ENCODE measurements at places on chromosomes 2 and 18.

GRCh38 chr2:107414376-107414775 is 412.3 kb upstream of the RGPD4 start:
- no peak for DNase-seq

DNA sequence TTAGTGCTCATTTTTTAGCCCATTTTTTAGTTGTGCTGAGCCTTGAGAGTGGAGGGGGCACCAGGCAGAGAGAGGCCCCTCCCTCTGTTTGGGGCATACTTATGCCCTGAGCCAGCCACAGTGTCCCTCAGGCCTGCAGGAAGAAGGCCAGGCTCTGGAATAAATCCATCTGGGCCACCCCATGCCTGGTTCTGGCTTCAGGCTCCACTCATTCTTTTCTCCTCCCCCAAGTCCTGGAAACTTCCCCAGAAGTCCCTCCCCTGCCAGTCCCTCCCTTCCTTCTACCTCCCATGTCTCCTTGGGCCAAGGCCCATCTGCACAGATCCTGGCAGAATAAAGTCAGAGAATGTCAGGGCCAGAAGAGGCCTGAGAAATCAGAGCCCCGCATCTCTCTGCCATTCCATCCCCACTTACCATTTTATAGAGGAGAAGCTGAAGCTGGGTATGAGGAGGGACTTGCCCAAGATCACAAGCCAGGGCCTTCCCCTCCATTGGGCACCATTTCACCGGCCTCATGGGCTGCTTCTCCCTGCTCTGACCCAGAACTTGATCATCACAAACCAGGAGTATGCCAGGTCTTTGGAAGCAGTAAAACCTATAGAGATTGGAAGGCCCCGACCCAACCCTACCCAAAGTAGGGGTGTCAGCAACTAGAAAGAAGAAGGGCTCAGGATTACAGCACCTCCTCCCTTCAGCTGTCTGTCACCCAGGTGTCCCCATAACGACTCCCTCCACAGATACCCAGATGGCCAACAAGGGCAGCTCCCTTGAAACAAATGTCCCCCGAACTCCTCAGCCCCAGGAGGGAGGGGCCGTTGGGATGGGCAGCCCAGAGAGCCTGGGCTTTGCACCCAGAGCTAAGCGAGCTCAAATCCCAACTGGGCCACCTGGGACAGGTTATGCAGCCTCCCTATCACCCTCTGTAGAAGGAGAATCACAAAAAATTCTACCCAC is 108.4 kb downstream of the POLR1A start:
- DNase-seq, result peak; percentile 69

- DNase-seq, result no peak
These were observed 9.9 kb downstream of the PSD4 start for GRCh38 chr2:113183703-113184102.

DNA sequence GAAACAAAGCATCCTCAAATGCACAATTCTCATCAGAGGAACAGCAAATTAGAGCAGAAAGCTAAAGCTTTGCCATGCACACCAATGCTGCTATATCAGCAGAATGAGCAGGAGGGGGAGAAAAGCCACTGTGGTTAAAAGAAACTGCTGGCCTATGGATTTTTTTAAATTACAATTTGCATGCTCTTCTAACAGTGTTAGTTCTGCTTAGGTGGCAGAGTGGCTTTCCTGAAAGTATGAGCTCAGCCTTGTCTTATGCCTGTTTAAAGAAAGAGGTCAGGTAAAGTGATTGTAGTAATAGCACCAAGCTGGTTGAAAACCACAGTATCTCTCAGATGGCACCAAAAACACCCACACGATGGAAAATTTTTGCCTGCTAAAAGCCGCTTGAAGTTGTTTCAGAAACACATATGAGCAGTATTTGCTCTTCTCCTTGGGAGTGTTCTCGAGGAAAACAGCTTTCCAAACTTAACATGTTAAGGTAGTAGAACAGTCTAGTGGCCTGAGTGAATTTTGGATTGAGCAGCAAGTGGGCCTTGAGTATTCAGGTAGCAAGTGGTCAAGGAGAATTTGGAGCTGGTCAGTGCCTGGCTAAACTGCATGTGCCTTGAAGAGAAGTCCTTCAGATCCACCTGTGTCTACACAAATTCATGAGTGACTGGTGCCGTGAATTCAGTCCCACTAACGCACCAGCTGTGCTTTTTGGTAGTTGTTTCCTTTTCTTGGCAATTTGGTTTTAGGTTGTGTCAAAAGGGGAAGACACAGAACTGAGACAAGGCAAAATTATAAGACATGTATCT is 19.6 kb upstream of the NDUFV2 start:
- no peak for DNase-seq

DNA sequence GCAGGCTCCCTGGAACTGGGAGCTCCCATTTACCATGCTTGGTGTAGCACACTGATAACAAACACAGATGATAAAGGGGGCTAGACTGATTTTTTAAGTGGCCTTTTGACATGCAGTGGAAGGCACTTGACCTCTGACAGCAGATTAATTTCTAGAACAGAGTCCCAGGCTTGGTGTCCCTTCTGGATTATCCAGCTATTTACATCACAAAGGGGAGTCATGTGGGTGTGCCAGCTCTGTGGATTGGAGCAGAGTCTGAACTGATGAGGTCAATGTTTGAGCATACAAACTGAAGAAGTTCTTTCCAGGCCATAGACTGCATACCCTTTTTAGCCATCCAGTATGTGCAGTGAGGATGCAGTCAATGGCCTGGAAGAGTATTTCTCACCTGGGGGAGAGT is 31.5 kb upstream of the SIX2 start:
- DNase-seq, result no peak
